Hematopoietic multipotent progenitor cell treated with erythropoietin and hydrocortisone succinate and interleukin-3 and kit ligand, for 4 days (in vitro differentiated cells): ENCODE measurements at places on chromosomes 2 and 18.

DNA sequence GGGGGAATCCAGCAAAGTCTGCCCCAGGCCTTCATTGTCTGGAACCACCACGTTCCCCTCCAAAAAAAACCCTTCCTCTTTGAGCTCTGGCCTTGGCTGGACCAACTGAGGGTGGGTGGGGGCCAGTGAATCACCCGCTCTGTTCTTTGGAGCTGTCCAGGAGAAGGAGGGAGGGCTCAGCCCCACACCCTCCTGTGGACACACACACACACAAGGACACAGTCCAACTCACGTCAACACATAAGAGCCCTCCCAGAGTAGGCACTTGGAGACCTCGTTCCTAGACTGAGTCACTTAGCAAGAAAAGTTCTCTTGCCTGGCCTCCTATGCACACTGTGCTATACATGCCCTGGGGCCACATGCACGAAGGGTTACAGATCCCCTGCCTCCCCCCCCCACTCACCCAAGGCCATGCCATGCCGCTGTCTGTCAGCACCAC lies 1.2 kb upstream of the TNS1 start:
- no peak for DNase-seq

- no peak for DNase-seq
Observed at GRCh38 chr18:36352384-36352783, 54.9 kb downstream of the FHOD3 start.

GRCh38 chr2:63658176-63658968 lies 69.6 kb downstream of the MDH1 start:
- DNase-seq: no peak

DNA sequence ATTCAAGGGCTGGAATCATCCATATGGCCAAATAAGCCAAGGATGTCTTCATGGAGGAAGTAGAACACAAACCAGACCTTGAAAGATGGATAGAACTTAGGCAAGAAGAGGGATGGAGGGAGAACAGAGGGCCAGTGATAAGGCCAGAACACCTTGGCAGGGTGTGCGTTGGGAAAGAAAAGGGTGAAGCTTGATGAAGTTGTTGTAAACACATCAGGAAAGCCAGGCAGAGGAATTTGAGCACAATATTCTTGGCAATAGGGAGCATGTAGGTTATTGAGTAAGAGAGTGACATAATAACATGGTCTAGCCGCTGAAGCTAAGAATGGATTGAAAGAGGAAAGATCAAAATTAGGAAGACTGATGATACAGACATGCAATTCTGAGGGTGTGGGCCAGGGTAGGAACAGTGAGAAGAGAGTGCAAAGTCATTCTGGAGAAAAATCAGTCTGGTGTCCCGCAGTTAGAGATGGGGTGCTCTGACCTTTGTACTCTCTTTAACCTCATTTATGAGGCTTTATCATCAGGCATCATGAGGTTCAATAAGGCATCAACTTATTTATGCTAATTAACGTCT lies 41.0 kb downstream of the SLC14A2 start:
- no peak for DNase-seq

- DNase-seq: no peak
Observed at GRCh38 chr18:35852786-35853185, 119.7 kb upstream of the RMP24 start.

- DNase-seq: no peak
Observed at GRCh38 chr2:159922563-159922962, 124.6 kb upstream of the CD302 start.

DNA sequence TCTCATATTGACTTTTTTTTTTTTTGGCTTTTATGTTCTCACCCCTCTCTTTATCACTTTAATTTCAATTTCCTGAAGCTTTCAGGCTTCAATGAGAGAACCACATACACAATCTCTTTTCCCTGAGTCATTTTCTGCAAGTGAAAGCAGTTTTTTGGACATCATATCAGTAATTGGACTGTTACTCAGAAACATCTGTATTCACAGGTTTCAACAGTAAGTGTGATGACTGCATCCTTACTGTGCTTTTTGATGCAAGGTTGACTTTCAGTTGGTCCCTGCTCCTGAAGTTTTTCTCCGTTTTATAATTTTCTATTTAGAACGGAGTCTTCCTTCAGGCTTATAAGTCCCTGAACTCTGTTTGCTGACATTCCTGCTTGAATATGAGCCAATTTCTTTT lies 70.5 kb upstream of the CCBE1 start:
- DNase-seq: no peak

- DNase-seq: no peak
Observed at GRCh38 chr2:151299920-151300539, 10.6 kb upstream of the NMI start.

DNA sequence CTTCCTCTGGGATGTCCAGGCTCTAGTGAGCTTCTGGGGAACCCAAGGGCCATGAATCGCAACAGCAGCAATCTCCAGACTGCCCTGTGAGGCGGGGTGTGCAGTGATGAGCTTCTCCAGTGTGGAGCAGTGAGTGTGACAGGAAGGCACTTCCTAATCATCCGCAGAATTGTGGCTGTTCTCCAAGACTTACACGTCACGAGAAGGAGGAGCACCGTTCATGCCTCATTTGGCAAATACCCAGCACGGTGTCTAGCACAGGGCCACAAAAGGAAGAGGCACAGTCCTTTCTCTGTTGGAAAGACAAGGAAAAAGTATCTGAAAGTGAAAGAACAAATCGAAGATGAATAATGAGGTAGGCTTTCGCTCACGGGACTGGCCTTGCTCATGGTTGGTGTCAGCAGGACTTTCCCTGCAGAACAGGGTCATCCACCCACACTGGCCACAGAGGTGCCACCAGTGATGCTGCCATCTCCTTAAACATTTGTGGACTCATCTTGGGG lies 125.1 kb upstream of the HAAO start:
- peak; percentile 66 for DNase-seq

DNA sequence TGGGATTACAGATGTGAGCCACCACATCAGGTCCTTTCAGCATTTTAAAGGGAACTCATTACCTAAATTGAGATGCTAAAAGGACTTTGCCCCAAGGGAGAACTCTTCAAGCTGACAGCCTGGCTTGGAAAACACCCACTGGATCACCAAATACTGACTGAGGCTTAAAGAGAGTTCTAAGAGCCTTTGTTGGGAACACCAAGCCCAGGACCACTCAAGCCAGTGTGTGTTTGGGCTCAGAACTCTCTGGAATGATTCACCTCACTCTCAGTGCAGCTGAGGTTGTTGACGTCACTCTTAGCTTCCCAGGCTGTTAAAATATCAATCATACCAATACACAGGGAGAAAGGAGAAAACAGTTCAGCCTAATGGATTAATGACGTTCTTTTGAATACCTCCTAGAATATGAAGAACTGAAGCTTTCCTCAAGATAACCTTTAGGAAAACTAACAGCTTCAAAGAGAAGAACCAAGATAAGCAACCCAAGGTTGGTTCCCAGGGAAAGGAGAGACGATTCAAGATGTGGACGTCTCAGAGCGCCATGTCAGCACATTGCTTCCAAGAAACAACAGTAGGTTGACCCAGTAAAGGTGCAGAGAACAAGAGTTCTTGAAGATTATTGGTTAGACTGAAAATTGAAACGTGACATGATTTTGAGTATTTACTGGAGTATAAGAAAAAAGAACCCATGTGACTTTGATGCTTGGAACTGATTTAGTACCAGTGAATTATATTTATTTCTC lies 48.0 kb upstream of the MGAT4A start:
- DNase-seq: no peak

- peak; percentile 88 for DNase-seq
Observed at GRCh38 chr18:58887613-58887963, 22.9 kb downstream of the ZNF532 start.

DNA sequence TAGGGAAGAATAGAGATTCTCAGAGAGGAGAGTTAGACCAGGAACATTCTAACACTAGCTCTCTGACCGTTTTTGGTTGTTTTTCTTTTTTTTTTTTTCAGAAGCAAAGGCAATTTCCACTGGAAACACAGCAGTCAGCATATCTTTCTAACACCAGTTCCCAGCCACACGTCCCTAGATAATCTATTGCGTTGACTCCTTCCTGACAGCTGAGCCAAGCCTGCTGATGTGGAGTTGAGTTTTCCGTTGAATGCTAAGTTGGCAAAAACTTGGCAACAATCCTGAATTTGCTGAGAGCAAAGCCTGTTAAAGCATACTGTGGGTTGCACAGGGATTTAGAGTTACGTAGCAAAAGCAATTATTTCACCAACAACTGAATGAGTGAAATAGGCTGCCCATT lies 19.3 kb downstream of the GAD1 start:
- DNase-seq: peak; percentile 35

- DNase-seq: peak; percentile 36
Observed at GRCh38 chr2:44638649-44639048, 276.9 kb downstream of the CAMKMT start.

DNA sequence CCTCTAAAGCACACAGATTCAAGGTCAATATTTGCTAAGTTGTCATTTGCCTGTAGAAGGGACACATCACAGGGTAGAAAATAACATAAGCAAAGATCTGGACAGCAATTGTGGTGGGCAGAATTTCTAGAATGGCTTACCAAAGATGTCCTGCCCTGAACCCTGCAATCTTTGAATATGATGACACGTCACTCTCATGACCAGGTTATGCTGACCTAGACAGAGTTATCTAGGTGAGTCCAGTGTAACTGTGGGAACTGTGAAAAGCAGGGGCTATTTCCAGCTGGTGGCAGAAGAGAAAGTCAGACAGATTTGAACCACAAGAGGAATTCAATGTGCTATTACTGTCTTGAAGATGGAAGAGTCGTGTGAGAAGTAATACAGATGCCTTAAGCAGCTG lies 112.3 kb upstream of the CNGA3 start:
- no peak for DNase-seq

DNA sequence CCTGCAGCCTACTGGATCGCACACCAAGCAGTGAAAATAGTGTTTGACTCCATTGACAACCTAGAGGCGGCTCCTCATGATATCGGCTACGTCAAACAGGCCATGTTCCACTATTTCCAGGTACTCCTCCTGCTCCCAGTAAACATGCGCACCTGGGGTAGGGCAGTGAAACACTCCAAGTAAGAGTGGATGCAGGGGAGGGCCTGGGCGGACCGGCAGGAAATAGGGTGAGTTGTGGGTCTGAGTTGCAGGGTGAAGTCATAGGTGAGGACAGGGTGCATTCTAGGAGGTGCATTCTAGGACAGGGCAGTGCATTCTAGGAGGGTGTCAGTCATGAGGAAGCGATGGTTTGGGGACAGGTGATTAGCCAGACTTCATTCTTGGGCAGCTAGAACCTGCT lies 5.0 kb downstream of the NAGK start:
- DNase-seq: no peak

GRCh38 chr18:37484983-37485834 lies 80.4 kb downstream of the CELF4 start:
- DNase-seq: peak; percentile 69

DNA sequence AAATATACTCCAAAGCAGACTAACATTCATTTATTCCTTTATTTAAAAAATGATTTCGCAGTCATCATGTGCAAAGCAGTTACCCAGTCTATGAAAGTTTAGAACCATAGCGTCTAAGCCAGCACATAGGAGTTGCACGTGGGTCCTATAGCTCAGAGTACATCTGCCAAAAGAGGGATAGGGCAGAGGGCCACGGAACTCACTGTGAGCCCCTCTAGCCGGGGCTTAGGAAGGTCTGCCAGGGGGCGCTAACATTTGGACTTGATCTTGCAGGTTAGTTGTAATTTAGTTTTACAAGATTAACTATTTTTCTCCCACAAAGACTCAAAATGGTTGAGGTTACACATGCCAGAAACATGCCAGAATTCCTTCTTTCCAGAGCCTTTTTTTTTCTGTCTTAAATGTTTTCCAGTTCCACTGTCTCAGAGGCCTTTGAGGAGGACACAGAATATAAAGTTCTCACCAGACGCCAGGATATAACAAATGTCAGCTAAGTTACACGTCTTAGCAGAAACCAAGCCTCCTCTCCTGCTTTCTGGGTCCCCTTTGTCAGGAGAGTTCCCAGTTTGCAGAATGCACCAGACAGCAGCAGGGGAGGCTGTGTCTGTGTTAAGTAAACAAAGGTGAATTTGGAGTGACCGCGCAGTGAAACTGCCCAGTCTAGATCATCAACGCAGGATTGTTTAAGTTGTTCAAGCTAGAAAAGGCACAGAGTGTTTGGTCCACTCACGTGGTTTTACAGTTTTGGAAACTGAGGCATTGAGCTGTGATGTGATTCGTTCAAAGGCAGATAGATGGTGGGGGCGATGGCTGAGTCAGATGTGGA lies 292.0 kb downstream of the PRKCE start:
- DNase-seq: no peak

- DNase-seq: no peak
Observed at GRCh38 chr18:5717256-5717655, 173.5 kb upstream of the EPB41L3 start.

- no peak for DNase-seq
Observed at GRCh38 chr18:24790347-24790746, 329.9 kb downstream of the HRH4 start.

DNA sequence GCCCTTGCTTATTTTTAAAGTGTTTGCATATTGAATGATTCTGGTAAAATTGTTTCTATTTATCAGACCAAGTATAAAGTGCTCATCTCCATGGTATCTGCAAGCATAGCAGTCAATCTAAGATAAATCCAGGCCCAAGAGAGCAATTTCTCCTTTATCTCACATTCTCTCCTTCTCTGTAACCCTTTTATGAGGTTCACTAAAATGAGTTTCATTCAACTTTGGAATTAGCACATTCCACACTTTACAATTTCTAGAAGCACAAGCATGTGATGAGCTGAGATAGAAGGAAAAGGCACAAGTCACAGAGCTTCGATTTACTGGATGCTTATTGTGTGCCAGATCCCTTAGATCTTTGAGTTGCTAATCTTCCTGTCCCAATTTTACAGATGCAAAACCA lies 97.3 kb downstream of the CNTNAP5 start:
- DNase-seq: no peak

GRCh38 chr2:157321466-157321865 lies 4.2 kb downstream of the ERMN start:
- no peak for DNase-seq

DNA sequence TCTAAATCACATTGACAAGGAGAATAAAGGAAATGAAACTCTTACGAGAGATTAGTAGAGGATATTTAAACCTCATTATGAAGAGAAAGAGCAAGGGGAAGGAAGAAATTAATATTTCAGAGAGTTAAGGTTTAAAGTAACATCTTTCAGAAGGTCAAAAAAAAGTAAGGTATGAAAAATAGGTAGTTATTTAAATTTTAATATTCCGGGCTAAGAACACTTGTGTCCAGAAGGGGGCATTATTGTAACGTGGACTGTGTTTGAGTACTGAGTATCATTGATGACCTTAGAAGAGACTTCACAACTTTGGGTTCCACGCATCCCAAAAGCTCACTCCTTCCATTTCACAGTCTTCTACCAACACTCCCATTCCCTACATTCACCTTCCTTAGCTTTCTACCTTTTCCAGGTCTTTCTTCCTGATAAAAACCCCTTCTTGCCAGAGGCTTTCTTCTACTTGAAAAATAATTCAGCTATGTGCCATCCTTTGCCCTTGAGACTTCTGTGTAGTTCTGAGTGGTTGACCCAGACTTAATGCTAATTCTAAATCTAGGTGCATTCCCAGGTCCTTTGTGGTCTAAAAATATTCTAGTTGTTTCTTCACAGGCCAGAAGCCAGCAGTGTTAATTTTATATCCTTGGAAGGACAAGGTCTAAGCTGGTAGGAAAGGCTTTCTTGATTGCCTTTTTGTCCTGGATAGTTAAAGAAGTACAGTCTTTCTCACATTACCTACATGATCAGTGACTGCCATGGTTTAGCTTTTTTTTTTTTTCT lies 16.5 kb downstream of the DYNC1I2 start:
- DNase-seq: peak; percentile 67

- DNase-seq: no peak
Observed at GRCh38 chr2:99926986-99927385, 215.4 kb downstream of the AFF3 start.
